ENCODE measurements at places on chromosomes 16 and 17. TPM values are rescaled to one million over a fixed set of nuclear protein-coding genes. Genes with fewer than 3 reads are reported as not detected.

ZSCAN10 gene
- polyA plus RNA-seq, result not detected

GRCh38 chr17:48144231-48144630 is 36.7 kb downstream of the SNX11 start:
- H3K4me1 ChIP-seq, result peaks cover 12% of the 10 kb centered on the region
- no peaks in the 10 kb centered on the region for H3K36me3 ChIP-seq
- no peak overlapping the region for H3K27ac ChIP-seq
- no peak overlapping the region for H3K4me3 ChIP-seq

GRCh38 chr16:16021988-16022682 is 72.7 kb downstream of the ABCC1 start:
- no peaks in the 10 kb centered on the region for H3K27me3 ChIP-seq
- DNase-seq, result peak; percentile 82
- H3K4me3 ChIP-seq, result no peak overlapping the region
- peaks cover 37% of the 10 kb centered on the region for H3K4me1 ChIP-seq
- no peaks in the 10 kb centered on the region for H3K36me3 ChIP-seq
- H3K27ac ChIP-seq, result peak overlapping the region; percentile 82

GRCh38 chr17:74464730-74465377 is 1.6 kb upstream of the CD300A start:
- no peak overlapping the region for H3K27ac ChIP-seq
- no peak overlapping the region for H3K4me3 ChIP-seq
- no peaks in the 10 kb centered on the region for H3K36me3 ChIP-seq
- DNase-seq, result no peak

DNA sequence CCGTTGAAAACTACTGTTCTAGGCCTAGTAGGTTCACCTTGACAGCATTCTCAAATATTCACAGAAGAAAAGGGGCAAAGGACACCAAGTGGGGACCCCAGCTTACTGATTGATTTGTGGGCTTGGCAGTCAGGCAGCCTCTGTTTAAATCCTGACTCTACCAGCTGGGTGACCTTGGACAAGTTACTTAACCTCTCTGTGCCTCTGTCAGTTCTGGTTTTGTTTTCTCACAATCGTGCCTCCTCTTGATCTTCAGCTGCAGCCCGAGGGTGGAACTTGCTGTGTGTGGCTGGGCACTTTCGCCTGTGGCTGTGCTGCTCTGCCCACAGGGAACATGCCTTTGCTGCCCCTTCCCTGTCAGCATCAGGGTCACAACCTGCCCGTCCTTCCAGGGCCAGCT is 17.8 kb downstream of the RAP1GAP2 start:
- DNase-seq, result no peak
- no peak overlapping the region for H3K4me3 ChIP-seq
- H3K36me3 ChIP-seq, result no peaks in the 10 kb centered on the region
- H3K27ac ChIP-seq, result no peak overlapping the region

NHERF1 gene
- 26.9 TPM for polyA plus RNA-seq

PPY gene
- polyA plus RNA-seq, result not detected

DNA sequence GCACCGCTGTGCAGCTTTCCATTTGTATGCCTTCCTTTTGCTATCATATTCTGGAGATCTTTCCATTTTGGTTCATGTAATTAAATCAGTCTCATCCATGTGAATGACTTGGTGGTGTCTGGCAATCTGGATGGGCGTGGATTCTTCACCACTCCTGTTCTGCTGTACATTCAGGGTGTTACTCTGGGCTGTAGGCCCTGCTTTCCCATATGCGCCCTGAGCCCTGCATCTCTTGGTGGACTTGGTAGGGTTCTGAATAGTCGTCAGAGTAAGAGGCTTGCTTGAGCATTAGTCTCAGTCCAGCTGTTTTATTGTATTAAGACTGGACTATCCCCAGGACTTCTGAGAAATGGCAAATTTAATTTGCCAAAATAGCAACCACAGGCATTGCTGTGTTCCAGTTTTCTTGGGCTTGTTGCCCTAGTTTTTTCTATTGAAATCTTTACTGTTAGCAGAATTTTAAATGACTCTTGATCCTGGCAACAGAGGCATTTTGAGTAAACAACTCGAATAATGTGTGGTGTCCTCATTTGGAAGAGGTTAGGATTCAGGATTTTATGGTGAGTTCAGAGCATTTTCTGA is 14.9 kb downstream of the BANP start:
- no peaks in the 10 kb centered on the region for H3K27me3 ChIP-seq
- DNase-seq, result peak; percentile 82
- peaks cover 30% of the 10 kb centered on the region for H3K4me1 ChIP-seq
- no peak overlapping the region for H3K4me3 ChIP-seq

DNA sequence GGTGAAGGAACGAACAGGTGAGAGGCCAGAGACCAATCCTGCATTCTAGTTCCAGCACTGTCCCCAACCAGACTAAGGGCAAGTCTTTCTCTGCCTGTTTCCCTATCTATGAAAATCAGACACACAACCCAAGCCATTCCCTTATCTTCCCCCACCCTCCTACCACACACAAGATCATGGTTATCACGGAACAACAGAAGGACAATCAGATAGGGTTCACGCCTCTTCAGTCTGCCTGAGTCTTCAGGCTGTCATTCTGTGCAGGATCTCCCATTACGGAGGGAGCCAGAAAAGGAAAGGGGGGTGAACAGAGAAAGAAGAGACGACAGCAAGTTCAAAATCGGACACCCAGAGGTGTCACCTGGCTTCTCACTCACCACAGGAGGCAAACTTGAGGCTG is 11.1 kb downstream of the TLE7 start:
- H3K4me1 ChIP-seq, result no peaks in the 10 kb centered on the region
- no peak for DNase-seq
- H3K27me3 ChIP-seq, result no peaks in the 10 kb centered on the region
- no peaks in the 10 kb centered on the region for H3K36me3 ChIP-seq
- no peak overlapping the region for H3K27ac ChIP-seq

DNA sequence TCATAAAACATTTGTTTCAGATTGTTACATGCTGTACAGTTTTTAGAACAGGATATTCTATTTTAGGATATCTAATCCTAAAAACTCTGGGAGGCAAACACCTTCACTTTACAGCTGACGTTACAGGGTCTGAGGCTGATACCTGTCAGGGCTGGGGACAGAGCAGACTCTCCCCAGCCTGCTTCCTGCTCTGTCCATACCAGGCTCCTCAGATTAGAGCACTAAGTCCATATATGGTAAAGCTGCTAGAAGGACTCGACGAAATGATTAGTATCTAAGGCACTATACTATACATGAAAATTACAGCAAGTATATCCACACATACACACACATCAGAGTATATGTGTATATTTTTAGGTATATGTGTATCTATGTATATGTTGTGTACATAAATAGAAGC is 125.2 kb downstream of the ZFHX3 start:
- no peaks in the 10 kb centered on the region for H3K27me3 ChIP-seq
- DNase-seq, result peak; percentile 63
- H3K4me3 ChIP-seq, result no peak overlapping the region
- H3K27ac ChIP-seq, result peak overlapping the region; percentile 95

GRCh38 chr17:81428948-81429774 is 33.9 kb downstream of the BAHCC1 start:
- DNase-seq, result peak; percentile 97
- peaks cover 51% of the 10 kb centered on the region for H3K4me1 ChIP-seq
- H3K27ac ChIP-seq, result peak overlapping the region; percentile 78
- no peaks in the 10 kb centered on the region for H3K36me3 ChIP-seq
- H3K4me3 ChIP-seq, result no peak overlapping the region

ADGRG3 gene
- polyA plus RNA-seq, result not detected

GRCh38 chr17:80795090-80795580 is 196.5 kb upstream of the CHMP6 start:
- H3K27me3 ChIP-seq, result no peaks in the 10 kb centered on the region
- no peak overlapping the region for H3K4me3 ChIP-seq
- DNase-seq, result no peak

DNA sequence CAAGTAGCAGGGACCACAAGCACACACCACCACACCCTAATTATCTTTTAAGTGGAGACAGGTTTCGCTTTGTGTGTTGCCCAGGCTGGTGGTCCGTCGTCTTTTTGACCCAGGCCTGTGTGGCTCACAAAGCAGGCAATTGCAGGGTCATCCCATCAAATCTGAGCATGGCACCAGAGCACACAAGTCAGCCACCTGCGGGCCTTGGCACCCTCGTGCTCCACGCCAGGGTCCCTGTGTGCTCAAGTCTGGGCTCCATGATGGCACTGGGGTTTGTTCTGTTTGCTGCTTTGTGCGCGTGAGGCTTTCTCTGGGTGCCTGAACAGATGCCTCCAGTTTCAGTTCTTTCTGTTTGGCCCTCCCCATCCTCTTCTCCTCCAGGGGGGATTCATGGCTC is 2.4 kb upstream of the CAPN15 start:
- H3K27ac ChIP-seq, result peak overlapping the region; percentile 92
- no peak for DNase-seq
- H3K36me3 ChIP-seq, result no peaks in the 10 kb centered on the region
- peaks cover 11% of the 10 kb centered on the region for H3K4me1 ChIP-seq
- H3K4me3 ChIP-seq, result no peak overlapping the region
- no peaks in the 10 kb centered on the region for H3K27me3 ChIP-seq

KIF19 gene
- polyA plus RNA-seq, result not detected

GRCh38 chr16:27748868-27749546 is 199.1 kb downstream of the KATNIP start:
- H3K4me1 ChIP-seq, result no peaks in the 10 kb centered on the region
- no peak overlapping the region for H3K27ac ChIP-seq
- no peak overlapping the region for H3K4me3 ChIP-seq
- DNase-seq, result no peak
- peaks cover 14% of the 10 kb centered on the region for H3K36me3 ChIP-seq
- no peaks in the 10 kb centered on the region for H3K27me3 ChIP-seq

GRCh38 chr17:79338604-79339003 is 264.0 kb downstream of the ENGASE start:
- no peak overlapping the region for H3K27ac ChIP-seq
- H3K4me3 ChIP-seq, result no peak overlapping the region
- no peak for DNase-seq

GRCh38 chr16:81541314-81541713 is 96.7 kb downstream of the CMIP start:
- H3K4me3 ChIP-seq, result no peak overlapping the region
- no peaks in the 10 kb centered on the region for H3K36me3 ChIP-seq
- H3K4me1 ChIP-seq, result peaks cover 20% of the 10 kb centered on the region
- no peak for DNase-seq
- H3K27me3 ChIP-seq, result no peaks in the 10 kb centered on the region

NOD2 gene
- polyA plus RNA-seq, result not detected

GRCh38 chr17:5541610-5542202 is 42.6 kb downstream of the NLRP1 start:
- DNase-seq, result no peak
- H3K36me3 ChIP-seq, result peaks cover 3% of the 10 kb centered on the region
- H3K4me1 ChIP-seq, result peaks cover 5% of the 10 kb centered on the region
- no peaks in the 10 kb centered on the region for H3K27me3 ChIP-seq

HCRT gene
- polyA plus RNA-seq, result not detected

- H3K4me3 ChIP-seq, result no peak overlapping the region
- DNase-seq, result no peak
- H3K27ac ChIP-seq, result no peak overlapping the region
- no peaks in the 10 kb centered on the region for H3K4me1 ChIP-seq
- H3K27me3 ChIP-seq, result peaks cover 87% of the 10 kb centered on the region
Measured at GRCh38 chr17:39767147-39767546, 29.4 kb downstream of the GRB7 start.

PYY gene
- 0.21 TPM for polyA plus RNA-seq

DNA sequence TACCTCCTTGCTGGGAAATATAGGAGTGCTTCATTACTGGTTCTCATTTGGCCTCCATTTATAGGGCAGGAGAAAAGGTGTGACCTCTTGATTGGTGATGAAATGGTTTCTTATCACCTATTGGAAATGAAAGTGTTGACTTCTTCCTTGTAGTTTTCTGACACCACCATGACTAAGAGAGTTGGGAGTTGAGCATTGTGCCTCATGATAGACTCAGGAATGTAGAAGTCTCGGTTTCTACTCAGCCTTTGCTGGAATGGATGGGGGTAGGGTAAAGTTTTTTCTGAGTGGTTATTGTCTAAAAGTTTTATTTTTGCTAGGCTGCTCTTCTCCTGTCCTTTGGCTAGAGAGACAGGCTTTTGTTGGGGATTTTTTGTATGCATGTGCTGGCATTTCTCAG is 117.4 kb downstream of the PHKB start:
- peaks cover 9% of the 10 kb centered on the region for H3K36me3 ChIP-seq

OSGIN1 gene
- 4.8 TPM for polyA plus RNA-seq

DNA sequence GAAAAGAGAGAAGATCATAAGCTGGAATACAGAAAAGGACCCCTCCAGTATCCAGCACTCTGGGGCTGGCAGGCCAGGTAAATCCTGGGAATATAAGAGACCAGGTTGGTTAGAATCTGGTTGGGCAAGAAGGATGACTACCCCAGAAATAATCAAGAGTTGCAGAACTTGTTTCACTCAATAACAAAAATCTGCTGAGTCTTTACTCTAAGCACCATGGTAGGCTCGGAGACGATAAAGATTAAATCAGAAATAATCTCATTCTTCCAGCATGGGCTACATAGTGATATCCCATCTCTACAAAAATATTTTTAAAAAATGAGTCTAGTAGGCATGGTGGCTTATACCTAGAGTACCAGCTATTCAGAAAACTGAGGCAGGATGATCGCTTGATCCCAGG is 138.0 kb upstream of the KCNJ16 start:
- no peaks in the 10 kb centered on the region for H3K36me3 ChIP-seq
- no peak for DNase-seq
- H3K27ac ChIP-seq, result no peak overlapping the region
- H3K4me3 ChIP-seq, result no peak overlapping the region

- no peak overlapping the region for H3K4me3 ChIP-seq
- H3K27me3 ChIP-seq, result no peaks in the 10 kb centered on the region
- peaks cover 14% of the 10 kb centered on the region for H3K4me1 ChIP-seq
- peak; percentile 25 for DNase-seq
Measured at GRCh38 chr17:80996422-80997305, 5.0 kb downstream of the CHMP6 start.

Measured in SK-N-SH (cell line).